Cerebellar nuclear complex (tissue), 1 donor: ENCODE measurements at places on chromosomes 3 and 15.

GRCh38 chr15:33149919-33150318, 44.6 kb downstream of the FMN1 start:
- no peak for DNase-seq

DNA sequence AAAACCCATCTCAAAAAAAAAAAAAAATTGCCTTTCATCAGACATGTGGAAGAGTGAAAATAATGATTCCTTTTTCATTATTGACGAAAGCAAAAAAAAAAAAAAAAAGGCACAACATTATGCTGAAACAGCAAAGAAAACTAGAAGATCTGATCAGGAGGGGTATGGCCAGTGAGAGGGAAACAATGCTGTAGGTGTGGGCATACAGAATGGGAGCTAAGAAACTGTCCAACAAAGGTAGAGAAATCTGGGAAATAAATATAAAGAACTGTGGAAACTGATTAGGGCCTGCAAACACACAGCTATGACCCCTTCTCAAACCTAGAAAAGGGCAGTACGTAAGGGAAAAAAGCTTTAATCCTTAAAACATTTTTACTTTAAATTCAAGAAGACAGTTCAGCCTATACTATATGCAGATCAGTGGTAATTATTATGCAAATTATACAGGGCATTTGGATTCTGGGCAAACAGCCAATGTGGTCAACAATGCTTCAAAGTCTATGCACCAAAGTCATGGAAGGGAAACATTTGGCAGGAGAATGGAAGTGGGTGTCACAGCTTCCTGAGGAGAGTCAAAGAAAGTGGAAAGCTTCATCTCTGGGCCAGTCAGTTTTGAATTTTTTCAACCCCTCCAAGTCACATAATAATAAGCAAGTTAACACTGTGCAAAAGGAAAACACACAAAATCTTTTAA, 68.3 kb upstream of the SLC12A8 start:
- DNase-seq = no peak

- DNase-seq = no peak
Measured at GRCh38 chr3:168034152-168034928, 61.4 kb downstream of the GOLIM4 start.

GRCh38 chr3:188537606-188538005, 383.6 kb downstream of the LPP start:
- no peak for DNase-seq

DNA sequence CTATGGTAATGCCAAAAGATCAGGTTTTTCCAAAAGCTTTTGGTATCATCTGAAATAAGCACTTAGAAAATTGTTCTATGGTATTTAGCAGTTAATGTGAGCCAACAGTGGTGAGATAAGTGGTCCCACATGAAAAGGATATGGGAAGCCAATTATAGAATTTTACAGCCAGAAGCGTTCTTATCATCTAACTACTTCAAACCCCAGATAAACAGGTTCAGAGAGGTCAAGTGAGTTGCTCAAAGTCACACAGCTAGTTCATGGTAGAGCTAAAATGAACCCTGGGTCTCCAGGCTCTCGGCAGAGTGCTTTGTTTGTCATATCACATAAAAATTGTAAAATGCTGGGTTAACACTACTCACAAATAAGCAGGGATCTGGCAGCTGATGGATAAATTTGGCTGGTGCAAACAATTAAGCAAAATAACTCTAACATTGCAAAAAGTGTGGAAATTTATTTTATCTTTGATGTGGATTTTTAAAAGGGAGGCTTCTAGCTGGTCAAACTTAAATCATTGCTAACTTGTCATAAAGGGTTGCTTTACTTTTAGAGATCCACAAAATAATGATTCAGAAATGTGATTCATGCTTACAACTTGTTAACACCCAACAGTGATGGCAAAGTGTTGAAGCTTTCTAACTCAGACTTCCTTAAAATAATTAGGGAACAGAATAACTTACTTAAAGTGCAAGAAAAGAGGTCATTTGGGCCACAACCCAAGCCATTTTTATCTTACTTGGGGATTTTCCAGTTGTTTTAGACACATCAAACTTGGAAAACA, 202.8 kb upstream of the TBC1D5 start:
- DNase-seq = no peak

- no peak for DNase-seq
Measured at GRCh38 chr3:20023623-20024405, 11.8 kb upstream of the PP2D1 start.

GRCh38 chr3:68999605-69000004, 13.9 kb downstream of the EOGT start:
- no peak for DNase-seq

DNA sequence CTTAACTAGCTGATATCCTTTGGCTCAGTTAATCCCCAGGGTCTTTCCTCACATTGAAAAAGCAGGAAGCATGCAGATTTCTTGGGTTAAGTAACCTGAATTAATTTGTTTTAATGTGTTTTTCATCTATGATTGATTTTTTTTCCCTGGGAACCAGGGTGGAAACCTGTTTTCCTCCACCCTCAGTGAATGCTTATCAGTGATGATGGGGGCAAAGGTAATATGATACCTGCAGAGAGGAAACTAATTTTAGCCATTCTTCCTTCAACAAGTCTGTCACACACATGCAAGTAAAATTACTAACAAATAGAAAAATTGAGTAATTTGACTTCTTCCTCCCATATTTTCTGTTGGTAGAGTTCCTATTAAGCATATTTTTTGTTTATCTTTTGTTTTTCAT, 5.9 kb downstream of the CASR start:
- DNase-seq = no peak

DNA sequence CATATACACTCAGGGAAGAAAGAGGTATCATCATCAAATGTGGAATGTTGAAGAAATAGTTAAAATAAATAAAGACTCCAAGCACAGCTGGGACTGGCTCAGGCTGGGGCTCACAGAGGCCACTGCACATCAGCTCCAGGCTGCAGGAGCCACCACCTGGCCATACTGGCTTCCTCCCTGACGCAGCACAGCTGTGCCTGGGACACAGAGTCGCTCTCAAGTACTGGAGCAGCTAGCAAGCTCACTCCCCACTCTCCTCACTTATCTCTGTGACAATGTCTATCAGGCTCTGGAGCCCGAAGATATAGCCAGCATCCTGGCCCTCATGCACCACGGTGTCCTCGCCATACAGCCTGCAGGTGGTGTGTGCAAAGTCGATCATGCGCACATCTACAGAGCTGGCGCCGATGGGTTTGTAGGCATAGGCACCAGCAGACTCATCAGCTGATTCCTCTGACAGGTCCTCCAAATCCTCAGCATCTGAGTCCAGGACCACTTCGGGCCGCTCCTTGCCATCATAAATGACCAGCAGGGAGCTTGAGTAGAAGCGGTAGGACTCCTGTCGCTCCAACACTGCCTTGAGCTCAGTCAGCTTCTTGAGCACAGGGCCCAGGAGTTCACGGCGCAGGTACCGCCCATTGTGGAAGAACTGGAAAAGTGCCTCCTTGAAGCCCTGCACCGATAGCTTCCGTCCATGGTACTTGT, 2.5 kb upstream of the NCKIPSD start:
- no peak for DNase-seq

GRCh38 chr3:66532160-66532587, 31.4 kb upstream of the LRIG1 start:
- no peak for DNase-seq

- DNase-seq = peak; percentile 57
Measured at GRCh38 chr15:62940755-62941361, 101.7 kb upstream of the TPM1 start.

DNA sequence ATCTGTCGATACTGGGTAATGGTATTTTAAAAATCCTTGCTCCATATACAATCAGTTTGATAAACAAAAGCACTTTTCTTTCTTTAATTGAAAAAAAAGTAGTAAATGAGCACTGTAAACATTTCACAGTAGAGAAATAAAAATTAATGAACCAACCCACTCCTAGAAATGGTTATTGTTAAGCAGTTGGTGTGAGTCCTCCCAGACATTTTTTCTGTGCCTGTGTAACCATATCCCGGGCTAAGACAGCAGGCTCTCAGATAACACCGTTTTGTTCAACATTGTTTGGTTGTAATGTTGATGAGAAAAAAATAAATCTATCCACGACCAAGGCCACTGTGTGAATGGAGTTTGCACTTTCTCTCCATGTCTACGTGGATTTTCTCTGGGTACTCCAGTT, 42.6 kb downstream of the PXK start:
- no peak for DNase-seq

GRCh38 chr15:73777741-73778140, 24.6 kb upstream of the INSYN1 start:
- no peak for DNase-seq

- DNase-seq = no peak
Measured at GRCh38 chr3:171508676-171509075, 48.5 kb upstream of the TNIK start.

- DNase-seq = no peak
Measured at GRCh38 chr15:74725845-74726773, 781 bp upstream of the CYP1A1 start.

GRCh38 chr15:78207641-78208340, 26.6 kb downstream of the ACSBG1 start:
- no peak for DNase-seq

DNA sequence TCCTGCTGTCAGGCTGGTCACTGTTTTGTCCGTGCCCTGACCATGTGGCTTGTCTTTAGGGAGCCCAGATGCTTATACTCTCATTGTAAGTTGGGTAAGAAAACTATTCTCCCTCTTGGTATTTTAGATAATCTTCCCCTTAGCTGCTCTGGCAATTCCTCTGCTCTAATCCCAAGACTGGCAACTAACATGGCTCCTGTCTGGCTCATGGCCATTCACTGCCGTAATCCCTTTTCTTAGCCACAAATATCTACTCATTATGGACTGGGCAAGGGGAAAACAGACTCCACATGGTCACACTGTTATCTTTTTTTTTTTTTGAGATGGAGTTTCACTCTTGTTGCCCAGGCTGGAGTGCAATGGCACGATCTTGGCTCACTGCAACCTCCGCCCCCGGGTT, 38.8 kb downstream of the TYRO3 start:
- DNase-seq = peak; percentile 34

GRCh38 chr3:33394403-33395054, 45.7 kb downstream of the UBP1 start:
- no peak for DNase-seq

DNA sequence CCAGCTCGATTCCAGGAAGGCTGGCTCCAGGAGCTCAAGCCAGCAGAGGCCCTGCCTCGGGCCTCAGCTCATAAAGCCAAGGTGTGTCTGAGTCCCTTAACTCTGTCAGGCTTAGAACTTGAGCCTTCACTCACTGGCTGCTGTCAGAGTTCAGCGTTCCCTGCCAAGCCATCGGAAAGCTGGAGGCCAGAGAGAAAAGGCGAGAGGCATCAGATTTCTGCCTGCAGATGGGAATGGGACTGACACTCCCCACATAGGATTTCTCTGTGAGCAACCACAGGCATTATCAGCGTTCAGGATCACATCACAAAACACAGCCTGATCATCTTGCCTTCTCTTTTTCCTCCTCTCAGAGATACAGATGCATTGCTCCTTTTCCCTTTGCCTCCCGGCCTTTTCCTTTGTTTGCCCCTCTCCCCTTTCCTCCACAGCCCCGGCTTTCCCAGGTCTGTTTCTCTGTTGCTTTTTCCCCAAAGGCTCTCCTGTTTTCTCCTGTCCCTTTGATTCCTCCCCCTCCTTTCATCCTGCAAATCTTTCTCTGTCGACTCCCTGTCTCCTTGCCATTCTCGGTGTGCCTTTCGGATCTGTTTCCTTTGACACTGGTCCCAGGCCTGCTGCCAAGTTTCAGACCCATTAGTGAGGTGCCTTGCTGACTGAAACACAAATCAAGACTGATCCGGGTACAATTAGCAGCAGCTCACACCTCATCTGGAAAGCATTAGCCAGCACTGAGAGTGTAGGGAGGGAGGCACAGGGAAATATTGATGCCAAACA, 44.5 kb upstream of the BOC start:
- no peak for DNase-seq

DNA sequence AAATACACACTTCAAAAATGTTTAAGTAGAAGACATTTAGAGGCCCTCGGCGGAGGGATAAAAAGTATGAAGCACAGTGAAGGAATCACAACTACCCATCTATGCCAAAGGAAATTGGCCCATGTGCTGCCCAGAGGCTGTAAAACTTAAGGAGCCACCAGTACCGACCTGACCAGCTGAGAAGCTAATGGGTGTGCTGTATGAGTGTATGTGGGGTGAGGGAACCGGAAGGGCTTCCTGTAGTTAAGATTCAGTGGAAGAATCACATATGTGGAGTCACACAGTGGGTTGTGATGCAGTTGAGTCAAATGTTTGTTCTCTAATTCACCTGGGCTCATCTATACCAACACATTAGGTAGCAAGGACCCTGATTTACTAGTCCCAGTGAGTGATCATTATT, 516.0 kb upstream of the IL12A start:
- no peak for DNase-seq

DNA sequence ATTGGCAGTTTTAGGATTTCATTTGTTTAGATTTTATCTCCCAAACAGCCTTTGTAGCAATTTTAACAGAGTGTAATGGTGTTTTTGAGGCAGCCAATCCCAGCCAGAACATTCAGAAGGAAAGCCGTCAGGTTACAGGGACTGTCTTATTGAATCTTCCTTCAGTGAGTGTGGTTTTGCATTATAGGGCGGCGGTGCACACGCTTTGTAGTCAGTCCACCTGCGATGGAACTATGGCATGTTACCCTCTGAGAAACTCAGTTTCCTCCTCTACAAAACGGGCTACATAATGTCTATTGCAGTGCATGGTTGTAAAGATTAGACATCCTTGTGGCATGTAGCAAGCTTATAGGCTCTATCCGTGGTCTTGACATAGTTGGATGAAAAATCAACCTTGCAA, 1.0 kb downstream of the LRRC28 start:
- DNase-seq = no peak

DNA sequence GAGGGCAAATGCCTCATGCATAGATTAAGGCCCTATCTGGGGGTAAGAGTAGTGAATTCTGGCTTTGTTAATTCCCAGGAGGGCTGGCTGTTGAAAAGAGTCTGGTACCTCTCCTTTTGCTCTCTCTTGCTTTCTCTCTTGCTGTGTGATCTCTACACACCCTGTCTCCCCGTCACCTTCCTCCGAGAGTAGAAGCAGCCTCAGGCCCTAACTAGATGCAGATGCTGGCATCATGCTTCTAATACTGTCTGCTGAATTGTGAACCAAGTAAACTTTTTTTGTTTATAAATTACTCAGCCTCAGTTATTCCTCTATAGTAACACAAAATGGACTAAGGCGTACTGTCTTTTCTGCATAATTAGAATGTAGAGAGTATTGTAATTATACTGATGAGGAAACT, 908.1 kb downstream of the DIPK2A start:
- DNase-seq = no peak

DNA sequence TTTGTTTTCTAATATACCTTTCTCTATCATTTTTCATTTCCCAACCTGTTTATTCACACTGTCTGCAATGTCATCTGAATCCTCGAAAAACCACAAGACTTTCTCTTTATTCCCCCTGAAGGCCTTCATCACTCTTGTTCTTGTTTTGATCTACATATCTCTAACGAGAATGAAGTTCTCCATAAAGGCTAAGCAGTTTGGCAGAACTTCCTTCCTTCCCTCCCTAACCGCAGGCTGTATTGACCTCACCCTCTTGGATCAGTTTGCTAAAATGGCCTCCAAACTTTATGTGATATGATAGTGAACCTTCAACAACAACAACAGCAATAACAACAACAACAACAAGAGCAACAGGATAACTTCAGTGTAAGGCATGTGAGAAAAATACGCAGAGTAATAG, 392.8 kb downstream of the TIGIT start:
- no peak for DNase-seq

GRCh38 chr3:63523100-63523499, 129.4 kb upstream of the SNTN start:
- no peak for DNase-seq
